ENCODE measurements at places on chromosomes 1 and 21.

GRCh38 chr1:115982400-115982799 lies 6.1 kb downstream of the SLC22A15 start:
- peak; percentile 81 for DNase-seq

- DNase-seq, result peak; percentile 23
These were observed 97.7 kb downstream of the ATP5PO start for GRCh38 chr21:33817663-33818451.

DNA sequence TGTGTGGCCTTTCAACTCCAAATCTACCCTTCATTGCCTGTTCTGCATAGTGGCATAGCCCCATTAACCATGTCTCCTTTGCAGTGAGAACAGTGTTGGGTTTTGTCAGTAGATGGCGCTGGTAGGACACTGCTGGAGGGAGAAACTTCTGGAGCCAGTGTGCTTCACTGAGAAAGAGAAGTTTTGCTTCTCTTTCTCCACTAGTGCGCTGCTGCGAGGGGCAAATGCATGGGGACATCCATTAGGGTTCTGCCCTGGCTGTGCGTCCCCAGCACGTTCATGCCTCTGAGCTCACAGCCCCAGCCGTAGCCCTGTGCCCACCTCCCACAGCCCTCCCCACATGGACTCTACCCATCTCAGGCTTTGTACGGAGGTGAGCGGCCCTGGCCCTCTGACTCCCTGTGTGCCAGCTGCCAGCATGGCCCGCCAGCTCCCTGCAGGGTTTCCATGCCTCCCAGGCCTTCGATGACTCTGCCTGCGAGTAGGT lies 53.1 kb downstream of the RIMS3 start:
- DNase-seq, result peak; percentile 75

GRCh38 chr1:232435729-232436128 lies 194.2 kb downstream of the SIPA1L2 start:
- no peak for DNase-seq

DNA sequence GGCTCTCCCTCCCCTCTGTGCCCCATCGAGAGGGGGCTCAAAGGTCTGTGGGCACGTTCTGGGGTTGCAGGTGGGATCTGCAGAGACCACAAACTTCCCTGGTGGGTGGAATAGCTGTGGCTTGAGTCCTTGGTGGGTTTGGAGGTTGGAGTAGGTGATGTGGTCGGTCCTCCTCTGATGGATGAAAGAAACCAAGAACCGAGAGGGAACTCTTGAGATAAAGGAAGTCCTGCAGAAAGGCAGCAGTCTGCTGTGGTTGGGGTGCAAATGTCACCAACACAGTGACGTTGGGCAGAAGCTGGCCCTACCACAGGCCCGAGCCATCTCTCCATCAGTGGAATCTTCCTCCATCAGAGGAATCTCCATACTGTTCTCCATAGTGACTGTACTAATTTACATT lies 171.8 kb downstream of the FCRL5 start:
- DNase-seq, result peak; percentile 25

- DNase-seq, result no peak
These were observed 415.5 kb downstream of the NUF2 start for GRCh38 chr1:163737261-163737660.

GRCh38 chr1:210624722-210625121 lies 296.0 kb downstream of the HHAT start:
- DNase-seq, result no peak

DNA sequence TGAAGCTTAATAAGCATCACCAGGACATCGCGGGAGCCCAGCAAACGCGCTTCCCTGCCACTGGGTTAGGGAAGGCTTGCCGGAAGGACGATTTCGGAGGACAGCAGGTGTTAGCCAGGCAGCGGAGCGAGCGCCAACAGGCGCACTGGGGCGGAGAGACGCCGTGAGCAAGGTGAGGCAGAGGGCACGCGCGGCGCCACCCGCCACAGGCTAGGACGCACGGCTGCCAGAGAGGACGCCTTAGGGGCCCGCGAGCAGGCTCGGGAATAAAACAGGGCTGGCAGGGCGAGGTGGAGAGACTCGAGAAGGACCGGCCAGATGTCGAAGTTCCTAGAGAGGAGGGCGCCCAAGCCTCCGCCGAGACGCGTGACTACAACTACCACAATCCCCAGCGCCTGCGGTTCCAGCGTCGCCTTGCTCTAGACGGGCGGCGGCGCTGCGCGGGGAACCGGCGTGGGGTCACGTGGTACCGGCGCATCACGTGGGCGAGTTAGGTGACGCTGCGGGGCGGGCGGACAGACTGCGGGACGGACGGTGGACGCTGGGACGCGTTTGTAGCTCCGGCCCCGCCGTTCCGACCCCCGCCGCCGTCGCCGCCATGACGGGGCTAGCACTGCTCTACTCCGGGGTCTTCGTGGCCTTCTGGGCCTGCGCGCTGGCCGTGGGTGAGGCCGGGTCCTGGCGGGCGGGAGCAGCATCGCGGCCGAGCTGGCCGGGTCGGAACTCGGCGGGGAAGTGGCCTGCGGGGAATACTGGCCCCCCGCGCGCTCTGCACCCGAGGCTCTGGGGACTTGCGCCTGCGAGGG lies at the start of gene ATP6V0B:
Gene ATP6V0B, plus strand, starts transcription at position 518 of the 806 bp plus-strand sequence. Its CDS starts 81 bp downstream, at position 599.
- peak; percentile 92 for DNase-seq

DNA sequence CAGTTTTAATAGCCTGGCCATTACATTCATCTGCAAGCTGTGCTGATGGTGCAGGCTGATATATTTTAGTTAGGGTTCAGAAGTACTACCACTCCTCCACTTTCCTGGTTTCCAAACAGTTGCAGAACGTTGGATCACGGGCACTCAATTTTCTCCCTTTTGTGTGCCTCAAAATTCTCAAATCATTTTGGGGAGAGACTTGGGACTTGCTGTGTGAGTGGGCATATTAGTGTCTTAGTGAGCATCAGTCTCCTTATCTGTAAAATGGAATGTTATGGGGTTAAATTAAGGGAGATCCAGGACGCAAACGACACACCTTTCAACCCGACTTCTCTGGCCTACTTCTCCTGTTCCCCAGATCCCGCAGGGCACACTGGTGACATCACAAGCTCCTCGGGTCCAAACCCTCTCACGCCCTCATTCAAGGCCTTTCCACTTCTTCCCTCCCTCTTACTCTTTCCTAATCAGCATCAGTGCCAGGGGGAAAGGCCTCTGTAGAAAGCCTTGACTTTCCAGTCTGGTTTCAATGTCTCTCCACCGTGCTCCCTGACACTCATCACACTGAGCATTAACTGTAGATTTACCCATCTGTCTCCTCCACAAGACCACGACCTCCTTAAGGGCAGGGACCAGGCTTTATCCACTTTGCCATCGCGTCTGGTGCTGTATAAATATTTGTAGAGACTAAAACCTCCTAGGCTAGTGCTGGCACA lies 1.2 kb downstream of the PIGP start:
- peak; percentile 20 for DNase-seq

DNA sequence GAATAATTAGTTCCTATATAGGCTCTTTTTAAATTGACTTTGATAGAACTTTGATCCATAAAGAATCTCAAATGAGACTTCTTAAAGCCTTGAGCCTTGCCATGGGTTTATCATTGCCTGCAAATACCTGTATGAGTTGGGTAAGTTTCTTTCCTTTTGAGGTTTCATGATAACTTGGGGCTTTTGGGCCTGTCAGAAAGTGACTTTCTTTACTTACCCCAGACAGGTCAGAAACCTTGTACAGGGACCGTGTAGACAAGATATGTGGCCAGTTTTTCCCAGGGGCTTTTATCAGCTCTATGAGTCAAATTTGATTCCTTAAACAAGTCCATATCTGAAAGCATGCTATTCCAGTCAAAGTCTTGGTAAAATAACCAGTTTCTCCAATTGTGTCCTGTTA lies 17.3 kb downstream of the KCTD3 start:
- DNase-seq, result no peak

DNA sequence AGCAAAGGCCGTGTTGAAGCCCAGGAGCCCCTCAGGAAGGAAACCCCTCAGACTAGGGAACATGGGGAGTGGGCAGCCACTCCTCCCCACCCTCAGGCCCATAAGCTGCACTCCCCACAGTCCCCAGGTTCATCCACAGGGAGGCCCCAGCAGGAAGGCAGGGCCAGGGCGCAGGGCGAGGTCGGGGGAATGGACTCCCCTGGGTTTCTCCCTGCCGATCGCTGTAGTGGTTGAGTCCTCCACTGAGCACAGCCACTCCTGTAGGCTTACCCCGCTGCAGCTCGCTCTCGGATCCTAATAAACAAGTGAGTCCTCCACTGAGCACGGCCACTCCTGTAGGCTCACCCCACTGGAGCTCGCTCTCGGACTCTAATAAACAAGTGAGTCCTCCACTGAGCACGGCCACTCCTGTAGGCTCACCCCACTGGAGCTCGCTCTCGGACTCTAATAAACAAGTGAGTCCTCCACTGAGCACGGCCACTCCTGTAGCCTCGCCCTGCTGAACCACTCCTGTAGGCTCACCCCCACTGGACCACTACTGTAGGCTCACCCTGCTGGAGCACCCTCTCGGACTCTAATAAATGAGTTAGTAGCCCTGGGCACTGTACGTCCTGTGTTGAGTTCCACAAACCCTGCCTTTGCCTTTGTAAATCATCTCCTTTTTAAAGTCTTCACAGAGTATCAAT lies 16.2 kb upstream of the COL18A1 start:
- no peak for DNase-seq

DNA sequence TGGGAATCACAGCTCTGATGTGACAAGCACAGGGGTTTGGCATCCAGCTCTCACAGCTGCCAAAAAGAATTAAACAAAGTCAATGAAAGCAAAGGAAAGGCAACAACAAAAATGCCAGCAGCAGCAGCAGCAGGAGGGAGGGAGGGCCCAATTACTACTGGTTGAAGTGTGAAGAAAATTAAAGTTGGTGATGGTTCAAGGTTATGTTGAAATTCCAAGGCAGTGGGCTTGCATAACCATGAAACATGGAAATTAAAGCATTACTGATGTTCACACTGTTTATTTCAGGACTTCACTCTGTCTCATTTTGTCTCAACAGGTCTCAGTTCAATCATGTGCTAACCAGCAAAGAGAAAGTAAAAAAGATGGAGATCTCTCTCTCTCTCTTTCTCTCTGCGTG lies 220.3 kb upstream of the LYPLAL1 start:
- DNase-seq, result no peak

GRCh38 chr1:218480137-218480536 lies 135.0 kb downstream of the TGFB2 start:
- no peak for DNase-seq

DNA sequence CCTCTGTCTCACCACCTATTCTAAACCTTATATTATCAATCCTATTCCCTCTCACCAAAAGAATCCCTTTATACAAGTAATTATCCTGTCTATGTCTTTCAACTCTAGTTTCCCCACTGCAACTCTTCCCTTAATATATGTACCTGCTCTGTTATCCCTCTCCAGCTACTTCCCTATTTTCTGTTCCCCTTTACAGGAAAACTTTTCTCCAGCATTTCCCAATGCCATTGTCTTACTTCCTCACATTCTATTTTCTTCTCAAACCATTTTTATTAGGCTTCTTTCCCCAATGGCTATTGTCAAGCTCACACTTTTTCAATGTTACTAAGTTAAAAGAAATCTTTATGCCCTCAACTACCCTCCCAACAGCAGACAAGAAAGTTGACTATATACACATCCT lies 11.6 kb downstream of the DPYD start:
- peak; percentile 49 for DNase-seq

DNA sequence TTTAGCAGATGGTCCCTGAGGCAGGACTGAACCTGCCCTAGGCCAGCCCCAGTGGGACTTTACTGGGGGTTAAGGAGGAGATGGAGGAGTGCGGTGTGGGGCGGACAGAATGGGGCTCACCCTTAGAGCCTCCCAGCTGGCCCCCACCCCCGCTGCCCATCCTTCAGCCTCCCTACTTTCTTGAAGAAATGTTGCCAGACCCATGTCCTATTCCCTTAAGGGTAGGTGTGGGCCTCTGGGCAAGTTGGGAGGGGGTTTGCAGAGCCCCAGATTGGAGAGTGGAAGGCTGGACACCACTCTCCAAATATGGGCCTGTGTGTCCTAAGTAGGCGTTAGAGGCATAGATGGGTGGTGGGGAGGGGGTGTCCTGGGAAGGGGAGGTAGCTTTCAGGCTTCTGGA lies 19.2 kb upstream of the EPS8L3 start:
- DNase-seq, result no peak

- DNase-seq, result no peak
These were observed 300.5 kb downstream of the BRINP2 start for GRCh38 chr1:177471244-177471643.

- peak; percentile 48 for DNase-seq
These were observed 388.8 kb downstream of the NTNG1 start for GRCh38 chr1:107529511-107530149.

GRCh38 chr1:98661544-98662355 lies at the start of gene SNX7:
SNX7 (plus strand) TSS chr1:98661721; CDS start chr1:98661732, 11 bp downstream.
- DNase-seq, result no peak

GRCh38 chr1:237269938-237270337 lies 228.0 kb downstream of the RYR2 start:
- DNase-seq, result no peak

DNA sequence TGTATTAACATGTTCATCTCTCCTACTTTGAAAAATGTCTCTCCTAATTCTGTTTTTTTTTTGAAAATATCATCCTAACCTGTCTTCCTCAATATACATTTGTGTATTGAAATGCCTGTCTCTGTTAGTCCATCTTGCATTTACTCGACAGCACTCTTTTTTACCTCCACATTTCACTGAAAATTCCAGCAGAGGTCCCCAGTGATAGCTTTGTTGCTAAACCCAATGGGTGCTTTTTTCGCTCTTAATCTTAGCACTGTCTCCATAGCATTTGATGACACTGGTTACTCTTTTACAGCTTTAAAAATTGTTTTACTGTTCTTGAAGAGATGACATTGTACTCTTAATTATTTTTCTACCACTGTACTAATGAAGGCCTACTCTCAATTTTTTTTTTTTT lies 10.8 kb downstream of the OSBPL9 start:
- peak; percentile 32 for DNase-seq

DNA sequence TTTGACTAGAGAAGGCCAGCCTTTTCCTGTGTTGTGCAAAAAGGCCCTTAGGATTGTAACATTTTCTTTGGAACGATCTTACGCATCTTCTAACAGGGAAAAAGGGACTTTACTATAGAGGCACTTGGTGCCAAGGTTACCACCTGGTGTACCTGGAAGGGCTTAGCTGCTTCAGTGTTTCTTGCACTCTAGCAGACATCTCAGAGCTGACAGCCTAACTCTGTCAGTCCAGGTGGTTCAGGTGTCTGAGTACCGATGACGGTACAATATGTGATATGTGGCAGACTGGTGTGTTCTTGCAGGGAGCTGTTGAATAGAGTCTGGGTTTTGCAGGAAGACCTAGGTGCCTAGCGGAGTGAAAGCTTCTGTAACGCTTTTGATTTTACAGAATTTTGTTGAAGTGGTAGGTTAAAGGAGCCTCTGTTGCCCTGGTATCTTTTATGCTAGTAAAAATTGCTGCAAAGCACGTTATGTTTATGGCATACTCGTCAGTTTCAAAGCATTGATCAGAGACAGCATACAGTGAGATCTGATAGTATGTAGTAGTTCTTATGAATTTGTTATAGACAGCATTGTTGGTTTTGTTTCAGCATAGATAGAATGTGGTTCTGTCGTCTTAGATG lies 1.4 kb downstream of the MAGI3 start:
- no peak for DNase-seq

All from MV-4-11 (cell line).